ENCODE measurements at places on chromosomes 6 and 20.

GRCh38 chr6:170074435-170074834 is 216.4 kb downstream of the DLL1 start:
- peak; percentile 15 for DNase-seq

DNA sequence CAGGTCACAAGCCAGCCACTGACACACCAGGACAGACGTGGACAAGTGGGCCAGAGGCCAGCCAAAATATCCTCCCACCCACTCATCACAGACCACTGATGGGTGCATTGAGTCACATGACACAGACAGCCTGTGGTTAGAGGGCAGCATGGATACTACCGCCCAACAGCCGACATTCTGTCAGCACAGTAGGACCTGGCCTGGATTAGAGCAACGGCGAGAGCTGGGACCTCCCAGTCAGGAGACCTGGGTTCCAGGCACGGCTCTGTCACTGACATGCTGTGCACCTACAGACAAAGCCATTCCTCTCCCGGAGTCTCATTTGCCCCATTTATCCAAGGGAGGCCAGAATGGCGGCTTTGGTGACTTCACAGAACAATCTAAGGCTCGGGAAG is 8.0 kb downstream of the ZNF335 start:
- DNase-seq: no peak

- no peak for DNase-seq
These were observed 50.8 kb downstream of the BCAS4 start for GRCh38 chr20:50845566-50846215.

- no peak for DNase-seq
These were observed 40.5 kb upstream of the PLN start for GRCh38 chr6:118507636-118508035.

DNA sequence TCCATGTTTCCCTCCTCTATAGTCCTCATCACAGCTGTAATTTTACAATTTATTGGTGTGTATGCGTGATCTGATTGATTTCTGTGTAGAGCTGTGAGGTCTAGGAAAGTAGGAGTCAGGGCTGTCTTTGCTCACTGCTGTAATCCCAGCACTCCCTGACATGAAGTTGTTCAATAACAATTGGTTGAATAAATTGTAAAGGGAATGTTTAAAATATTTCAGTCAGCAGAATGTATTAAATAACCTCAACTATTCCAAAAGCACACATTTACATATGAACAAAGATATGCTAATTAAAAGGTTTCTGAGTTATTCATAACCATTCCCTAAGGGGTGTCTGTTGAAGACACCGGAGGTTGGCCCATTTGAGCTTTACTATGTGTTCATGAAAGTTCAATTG is 31.5 kb downstream of the NOX3 start:
- DNase-seq: no peak

DNA sequence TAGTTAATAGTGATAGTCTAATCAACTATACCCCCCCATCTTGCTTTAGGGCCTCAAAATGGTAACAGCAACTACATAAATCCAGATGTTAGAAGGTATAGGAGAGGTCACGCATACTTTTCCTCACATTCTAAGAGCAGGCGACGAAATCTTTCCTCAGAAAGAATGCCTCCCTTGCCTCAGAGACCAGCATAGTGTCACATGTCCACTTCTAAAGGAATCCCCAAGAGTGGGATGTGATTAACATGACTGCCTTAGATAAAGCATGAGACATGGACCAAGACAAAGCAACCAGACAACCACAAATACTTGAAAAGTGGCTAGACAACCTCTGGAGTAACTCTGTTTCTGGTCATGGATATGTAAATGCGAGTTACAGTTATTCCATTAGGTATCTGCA is 710.7 kb downstream of the EYS start:
- DNase-seq: no peak

- DNase-seq: no peak
These were observed 4.1 kb upstream of the TMEM14B start for GRCh38 chr6:10743515-10743914.

DNA sequence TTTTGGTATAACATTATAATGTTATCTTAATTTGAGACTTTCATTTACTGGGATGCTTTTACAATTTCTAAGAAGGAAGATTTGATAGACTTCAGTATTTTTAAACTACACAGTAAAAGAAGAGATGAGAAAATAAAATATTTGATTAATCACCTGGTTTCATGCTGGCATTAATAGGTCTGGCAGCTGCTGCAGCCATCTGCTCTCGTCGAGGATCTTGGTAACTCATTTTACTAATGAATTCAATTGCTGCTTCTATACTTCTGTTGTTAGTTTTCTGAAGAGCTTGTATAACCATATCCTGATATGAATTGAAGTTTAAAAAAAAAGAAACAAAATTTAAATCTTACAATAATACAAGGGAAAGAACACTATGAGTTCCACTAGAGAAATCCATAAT is 23.0 kb downstream of the LATS1 start:
- DNase-seq: no peak

- DNase-seq: peak; percentile 40
These were observed 218.8 kb upstream of the ECI2 start for GRCh38 chr6:4354181-4354580.

- no peak for DNase-seq
These were observed 27.2 kb downstream of the AIG1 start for GRCh38 chr6:143087856-143088255.

GRCh38 chr6:130215526-130215925 is 7.2 kb downstream of the SAMD3 start:
- DNase-seq: no peak

- DNase-seq: no peak
These were observed 21.6 kb upstream of the MAFB start for GRCh38 chr20:40710603-40711002.

GRCh38 chr6:54085541-54085940 is 25.7 kb upstream of the MLIP start:
- DNase-seq: no peak

DNA sequence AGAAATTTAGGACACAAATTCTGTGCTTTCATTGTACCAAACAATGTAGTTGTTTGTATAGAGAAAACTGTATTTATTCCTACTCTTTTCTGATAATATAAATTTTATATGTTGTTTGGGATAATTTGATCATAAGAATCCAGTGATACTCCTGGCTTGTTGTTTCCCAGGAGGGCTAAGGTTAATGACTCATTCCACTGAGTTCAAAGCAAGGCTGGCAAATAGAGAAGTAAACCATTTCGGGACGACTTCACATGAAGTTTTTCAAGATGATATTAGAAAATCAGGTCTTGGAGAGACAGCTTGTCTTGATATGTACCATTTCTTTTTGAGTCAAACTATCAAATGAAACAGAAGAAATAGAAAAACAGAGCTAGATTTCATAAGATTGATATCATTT is 326.1 kb upstream of the CNR1 start:
- no peak for DNase-seq

DNA sequence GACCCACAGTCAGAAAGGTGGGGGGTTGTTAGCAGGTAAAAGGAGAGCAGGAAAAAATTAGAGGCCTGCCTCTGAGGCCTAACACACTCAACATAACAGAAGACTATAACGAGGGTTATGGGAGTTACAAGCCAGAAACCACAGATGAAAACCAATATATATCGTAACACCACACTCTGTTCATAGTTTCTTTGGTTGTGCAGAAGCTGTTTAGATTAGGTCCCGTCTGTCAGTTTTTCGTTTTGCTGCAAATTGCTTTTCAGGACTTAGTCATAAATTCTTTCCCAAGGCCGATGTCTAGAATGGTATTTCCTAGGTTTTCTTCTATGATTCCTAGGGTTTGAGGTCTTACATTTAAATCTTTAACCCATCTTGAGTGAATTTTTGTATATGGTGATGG is 3.7 kb upstream of the MAP3K5 start:
- no peak for DNase-seq

DNA sequence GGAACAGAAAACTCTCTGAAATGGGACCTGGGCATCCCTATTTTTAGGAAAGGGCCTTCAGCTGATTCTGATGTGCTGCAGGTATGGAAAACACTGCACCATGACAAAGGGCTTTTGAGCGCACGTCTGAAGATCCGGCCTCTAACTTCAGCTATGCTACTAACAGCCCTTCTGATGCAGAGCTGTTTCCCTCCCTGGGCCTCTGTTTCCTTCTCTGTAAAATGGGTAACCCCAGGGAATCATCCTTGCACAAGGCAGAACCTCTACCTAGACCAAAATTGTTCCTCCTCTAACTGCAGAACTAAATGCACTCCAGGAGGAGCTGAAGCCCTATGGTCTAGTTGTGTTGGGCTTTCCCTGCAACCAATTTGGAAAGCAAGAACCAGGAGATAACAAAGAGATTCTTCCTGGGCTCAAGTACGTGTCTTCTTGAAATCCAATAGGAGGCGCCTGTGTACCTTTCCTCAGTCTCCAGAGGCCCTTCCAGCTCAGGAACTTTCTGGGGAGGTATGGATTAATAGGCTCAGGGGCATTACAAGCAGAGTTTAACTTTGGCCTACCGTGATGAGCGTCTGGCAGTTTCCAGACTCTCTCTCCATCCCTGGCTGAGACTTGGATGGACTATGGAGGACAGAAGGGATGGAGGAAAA is 5.9 kb downstream of the GPX5 start:
- no peak for DNase-seq

GRCh38 chr6:45009576-45009975 is 318.6 kb upstream of the RUNX2 start:
- no peak for DNase-seq

GRCh38 chr6:137352859-137353258 is 133.7 kb upstream of the IFNGR1 start:
- peak; percentile 88 for DNase-seq

DNA sequence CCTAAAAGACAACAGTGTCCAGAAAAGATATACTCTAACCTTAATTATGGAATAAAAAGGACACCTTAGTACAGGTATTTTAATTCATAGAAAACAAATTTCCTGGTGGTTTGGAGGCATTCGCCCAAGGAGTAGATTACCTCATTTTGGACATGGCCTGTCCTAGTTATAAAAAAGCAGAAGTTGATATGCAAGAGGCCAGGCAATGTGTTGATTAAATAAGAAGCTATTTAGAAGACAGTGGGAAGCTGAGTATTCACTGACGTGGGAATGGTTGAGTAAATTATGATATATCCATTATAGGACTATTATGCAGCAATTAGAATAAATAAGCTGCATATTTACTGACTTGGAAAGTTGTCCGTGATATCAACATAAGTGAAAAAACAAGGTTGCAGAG is 314.9 kb downstream of the ALDH8A1 start:
- no peak for DNase-seq

DNA sequence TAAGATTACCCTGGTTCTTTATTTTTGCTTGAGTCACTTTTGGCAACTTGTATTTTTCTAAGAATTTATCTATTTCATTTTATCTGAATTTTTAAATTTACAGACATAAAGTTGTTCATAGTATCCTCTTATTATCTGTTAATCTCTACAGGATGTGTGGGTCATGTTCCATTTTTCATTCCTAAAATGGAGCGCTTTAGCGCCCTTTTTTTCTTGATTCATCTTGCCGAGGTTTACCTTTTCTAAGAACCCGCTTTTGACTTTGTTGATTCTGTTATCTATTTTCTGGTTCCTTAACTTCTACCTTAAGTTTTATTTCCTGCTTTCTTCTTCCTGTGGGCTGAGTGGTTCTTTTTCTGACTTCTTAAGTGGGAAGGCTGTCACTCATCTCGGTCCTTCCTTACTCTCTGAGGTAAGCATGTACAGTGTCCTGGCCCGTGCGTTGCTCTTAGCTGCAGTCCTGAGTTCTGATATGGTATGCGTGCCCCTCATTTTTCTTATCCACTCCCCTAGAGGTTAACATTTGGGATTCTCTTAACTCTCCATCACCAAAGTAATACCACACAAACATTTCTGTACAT is 399.8 kb downstream of the CDC5L start:
- DNase-seq: no peak

- DNase-seq: no peak
These were observed 17.2 kb downstream of the BFSP1 start for GRCh38 chr20:17513939-17514338.

DNA sequence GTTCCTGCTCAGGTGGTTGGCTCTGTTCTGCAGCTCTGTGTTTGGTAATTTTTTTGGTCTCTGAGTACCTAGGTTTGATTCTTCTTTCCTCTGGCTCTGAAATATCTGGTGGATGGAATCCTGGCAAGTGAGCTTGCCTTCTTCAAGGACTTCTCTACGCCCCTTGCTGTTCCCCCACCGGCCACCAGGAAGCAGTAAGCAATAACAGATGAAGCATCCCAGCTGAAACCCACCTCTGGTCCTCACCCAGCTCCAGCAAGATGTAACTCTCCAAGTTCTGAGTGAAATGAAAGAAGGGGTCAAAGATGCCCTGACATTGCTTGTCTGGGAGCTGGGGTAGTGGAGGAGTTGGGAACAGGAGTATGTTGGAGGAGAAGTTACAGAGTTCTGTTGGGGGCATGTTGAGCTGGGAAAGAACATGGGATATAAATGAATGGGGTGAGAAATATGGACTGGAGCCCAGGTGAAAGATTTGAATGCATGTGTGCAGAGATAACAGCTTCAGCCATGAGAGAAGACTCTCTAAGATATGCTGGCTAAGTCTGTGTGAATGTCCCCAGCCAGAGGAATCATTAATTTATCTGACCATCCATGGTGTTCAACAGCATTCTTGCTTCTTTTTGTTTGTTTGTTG is 51.3 kb upstream of the GLP1R start:
- no peak for DNase-seq

- DNase-seq: no peak
These were observed 5.8 kb upstream of the STMND1 start for GRCh38 chr6:17096096-17096495.

DNA sequence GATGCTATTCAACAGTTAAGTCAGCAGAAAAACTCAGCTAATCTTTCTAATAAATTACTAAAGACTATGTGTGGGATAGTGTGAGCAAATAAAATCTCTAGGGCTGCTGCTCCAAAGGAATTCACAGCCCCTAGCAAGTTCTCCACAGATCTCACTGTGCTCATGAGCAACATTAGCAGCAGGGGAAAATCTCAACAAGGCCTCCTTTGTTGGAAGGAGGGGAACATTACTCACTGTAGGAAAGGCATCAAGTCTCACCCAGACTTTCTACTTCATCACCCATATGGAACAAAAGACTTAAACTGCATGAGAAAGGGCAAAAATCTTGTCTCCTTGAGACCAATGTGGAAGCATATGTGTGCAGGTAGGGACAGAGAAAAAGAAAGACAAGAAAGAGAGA is 726.4 kb upstream of the SLC35B3 start:
- no peak for DNase-seq

DNA sequence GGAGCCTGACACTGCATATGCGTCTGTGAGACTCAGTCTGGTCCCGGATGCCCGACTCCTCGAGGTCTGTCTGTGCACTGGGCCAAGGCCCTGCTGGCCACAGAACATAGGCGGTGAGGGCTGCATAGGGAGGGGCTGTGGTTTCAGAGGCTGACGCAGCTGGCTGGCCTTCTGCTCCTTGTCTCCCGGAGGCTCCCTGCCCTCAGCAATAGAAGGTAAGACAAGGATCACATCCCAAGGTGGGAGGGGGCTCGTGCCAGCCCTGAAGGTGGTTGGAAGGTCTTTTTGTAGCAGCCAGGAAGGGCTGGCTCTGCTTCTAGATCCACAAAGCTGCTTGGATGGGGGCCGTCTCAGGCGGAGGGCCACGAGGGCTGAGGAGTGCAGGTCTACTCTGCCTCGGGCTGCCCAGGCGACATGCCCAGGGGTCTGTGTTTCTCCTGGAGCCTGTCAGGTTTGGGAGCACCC is 239.8 kb upstream of the SULF2 start:
- DNase-seq: no peak
